ENCODE measurements at places on chromosomes 1 and 21. TPM values are rescaled to one million over a fixed set of nuclear protein-coding genes. Genes with fewer than 3 reads are reported as not detected.

- DNase-seq = no peak
- no peak overlapping the region for H3K4me3 ChIP-seq
- peaks cover 79% of the 10 kb centered on the region for H3K36me3 ChIP-seq
- no peak overlapping the region for H3K27ac ChIP-seq
- no peaks in the 10 kb centered on the region for H3K27me3 ChIP-seq
- H3K4me1 ChIP-seq = peaks cover 15% of the 10 kb centered on the region
Observed at GRCh38 chr1:183121609-183122008, 64.5 kb upstream of the LAMC2 start.

- DNase-seq = no peak
- H3K27ac ChIP-seq = no peak overlapping the region
- H3K4me3 ChIP-seq = no peak overlapping the region
- peaks cover 3% of the 10 kb centered on the region for H3K27me3 ChIP-seq
- H3K4me1 ChIP-seq = no peaks in the 10 kb centered on the region
- H3K36me3 ChIP-seq = no peaks in the 10 kb centered on the region
Observed at GRCh38 chr1:57041901-57042300, 76.1 kb upstream of the C8B start.

DNA sequence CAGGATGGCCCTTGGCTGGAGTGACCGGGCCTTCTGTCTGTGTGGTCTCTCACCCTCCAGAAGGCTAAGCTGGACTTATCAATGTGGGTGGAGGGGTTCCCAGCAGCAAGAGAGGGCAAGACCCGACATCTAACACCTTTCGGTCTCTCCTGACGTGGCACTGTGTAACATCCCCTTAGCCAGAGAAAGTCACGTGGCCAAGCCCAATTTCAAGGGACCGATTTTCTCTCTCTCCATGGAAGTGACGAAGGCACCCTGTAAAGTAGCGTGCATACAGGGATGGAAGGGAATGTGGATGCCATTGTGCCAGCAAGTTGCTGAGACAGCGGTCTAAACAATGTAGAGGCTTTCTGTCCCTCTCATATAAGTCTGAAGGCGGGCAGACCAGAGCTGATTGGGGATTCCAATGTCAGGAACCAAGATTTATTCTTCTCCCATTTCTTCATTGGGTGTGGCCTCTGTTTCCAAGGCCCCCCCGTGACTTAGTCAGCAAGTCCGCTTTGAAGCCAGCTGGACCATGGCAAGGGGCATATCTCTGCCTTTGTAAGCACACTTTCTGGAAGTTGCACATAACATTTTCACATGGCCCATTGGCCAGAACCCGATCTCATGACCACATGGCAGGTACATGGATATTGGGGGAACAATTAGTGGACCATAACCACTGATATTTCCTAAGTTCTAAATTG, 12.5 kb downstream of the MX1 start:
- peaks cover 2% of the 10 kb centered on the region for H3K4me1 ChIP-seq
- no peak for DNase-seq
- no peaks in the 10 kb centered on the region for H3K27me3 ChIP-seq
- H3K27ac ChIP-seq = no peak overlapping the region
- peaks cover 96% of the 10 kb centered on the region for H3K36me3 ChIP-seq
- no peak overlapping the region for H3K4me3 ChIP-seq

DNA sequence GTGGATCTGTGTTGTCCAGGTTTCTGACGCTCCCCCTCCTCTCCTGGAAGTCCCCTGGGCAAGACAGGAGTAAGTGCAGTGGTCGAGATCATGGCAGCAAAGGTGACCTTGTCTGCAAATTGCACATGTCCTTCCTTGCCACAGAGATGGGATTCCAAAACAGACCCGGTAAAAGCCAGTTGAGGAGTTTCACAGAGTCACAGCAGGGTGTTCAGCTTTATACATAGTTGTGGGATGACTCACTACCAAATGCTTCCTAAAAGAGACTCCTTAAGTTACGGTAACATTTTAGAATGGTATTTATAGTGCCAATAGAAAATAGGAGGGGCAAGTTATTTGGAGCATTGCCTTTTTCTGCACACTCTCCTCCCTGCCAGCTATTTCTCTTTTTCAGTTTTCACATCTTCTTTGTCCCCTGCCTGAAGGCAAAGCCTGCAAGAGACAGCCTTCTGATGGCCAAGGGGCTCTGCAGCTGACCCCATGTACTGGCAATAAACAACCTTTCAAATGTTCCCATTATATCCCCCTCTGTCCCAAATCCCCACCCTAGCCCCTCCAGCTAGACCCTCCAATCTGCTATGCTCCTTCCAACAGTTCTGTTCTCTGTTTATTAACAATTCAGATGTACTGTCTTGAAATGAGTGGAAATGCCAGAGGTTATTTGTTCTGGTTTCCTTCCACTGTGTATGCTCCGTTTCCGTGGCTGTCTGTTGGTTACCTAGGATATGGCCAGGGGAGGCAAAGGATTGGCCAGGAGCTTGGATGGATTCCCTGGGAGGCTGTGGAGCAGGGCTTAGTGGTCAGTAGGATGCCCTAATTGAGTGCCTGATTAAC, 115.0 kb downstream of the TGFB2 start:
- peak overlapping the region; percentile 16 for H3K27ac ChIP-seq
- H3K27me3 ChIP-seq = no peaks in the 10 kb centered on the region
- H3K36me3 ChIP-seq = no peaks in the 10 kb centered on the region

GRCh38 chr1:110083061-110083865, 12.8 kb upstream of the ALX3 start:
- no peak for DNase-seq
- H3K27me3 ChIP-seq = peaks cover 46% of the 10 kb centered on the region
- H3K36me3 ChIP-seq = no peaks in the 10 kb centered on the region

- no peaks in the 10 kb centered on the region for H3K4me1 ChIP-seq
- no peak overlapping the region for H3K27ac ChIP-seq
- H3K4me3 ChIP-seq = no peak overlapping the region
- no peaks in the 10 kb centered on the region for H3K27me3 ChIP-seq
- no peaks in the 10 kb centered on the region for H3K36me3 ChIP-seq
Observed at GRCh38 chr1:75087278-75087677, 46.9 kb upstream of the LHX8 start.

GRCh38 chr1:233005156-233005555, 54.7 kb downstream of the NTPCR start:
- no peak overlapping the region for H3K4me3 ChIP-seq
- no peaks in the 10 kb centered on the region for H3K27me3 ChIP-seq
- peaks cover 17% of the 10 kb centered on the region for H3K36me3 ChIP-seq
- H3K27ac ChIP-seq = no peak overlapping the region
- no peaks in the 10 kb centered on the region for H3K4me1 ChIP-seq

GRCh38 chr1:216580538-216581057, 142.6 kb downstream of the ESRRG start:
- no peaks in the 10 kb centered on the region for H3K4me1 ChIP-seq
- H3K4me3 ChIP-seq = no peak overlapping the region
- no peaks in the 10 kb centered on the region for H3K36me3 ChIP-seq
- no peaks in the 10 kb centered on the region for H3K27me3 ChIP-seq
- H3K27ac ChIP-seq = no peak overlapping the region

Gene CD244
- not detected for total RNA-seq

Gene TMCC2
- 1.4 TPM for total RNA-seq

Gene TMEM200B
- total RNA-seq = not detected

Gene AMIGO1
- 0.42 TPM for total RNA-seq

Measured in activated B cell treated with CpG ODN at 0.5 μM for 24 hours (primary cell).